Activated CD4-positive, alpha-beta memory T cell treated with anti-CD3 and anti-CD28 coated beads for 36 hours (primary cell): ENCODE measurements at places on chromosomes 7 and 10. TPM values are rescaled to one million over a fixed set of nuclear protein-coding genes. Genes with fewer than 3 reads are reported as not detected.

The DLX5 gene
- not detected for total RNA-seq

The ANKRD61 gene
- total RNA-seq: 0.33 TPM

The ST7 gene
- total RNA-seq: 5.7 TPM

DNA sequence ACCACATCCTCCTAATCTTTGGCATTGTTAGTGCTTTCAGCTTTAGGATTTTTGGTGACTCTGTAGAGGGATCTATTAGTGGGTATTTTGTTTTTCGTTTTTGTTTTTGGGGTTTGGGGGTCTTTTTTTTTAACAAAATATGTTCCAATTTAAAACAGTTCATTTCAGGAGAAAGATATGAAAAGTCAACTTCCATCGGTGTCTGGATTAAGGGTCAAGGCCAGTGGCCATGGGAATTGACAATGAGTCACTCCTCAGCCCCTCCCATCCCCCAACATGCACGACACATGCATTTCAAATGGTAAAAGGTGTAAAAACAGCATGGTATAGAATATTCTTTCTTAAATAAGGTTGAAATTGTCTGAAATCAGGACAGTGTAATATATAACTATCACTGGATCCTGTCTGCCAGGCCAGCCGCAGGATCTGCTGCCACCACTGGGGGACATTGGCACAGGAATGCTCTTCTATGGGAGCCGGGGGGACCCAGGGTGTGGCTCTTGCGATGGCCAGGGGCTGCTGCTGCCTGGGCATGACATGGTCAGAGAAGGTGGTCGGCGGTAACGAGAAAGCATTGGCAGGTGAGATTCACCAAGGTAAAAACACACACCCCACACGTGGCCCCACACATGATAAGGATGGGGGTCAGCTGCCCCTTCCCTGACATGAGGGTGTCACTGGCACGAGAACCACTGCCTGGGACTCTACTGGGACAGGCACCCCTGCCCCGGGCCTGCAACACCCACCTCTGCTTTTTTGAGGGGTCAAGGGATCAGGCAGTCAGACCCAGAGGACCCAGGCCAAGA, 126.2 kb upstream of the KCTD7 start:
- DNase-seq: no peak

GRCh38 chr7:101167645-101168411, 2.5 kb upstream of the VGF start:
- DNase-seq: no peak

DNA sequence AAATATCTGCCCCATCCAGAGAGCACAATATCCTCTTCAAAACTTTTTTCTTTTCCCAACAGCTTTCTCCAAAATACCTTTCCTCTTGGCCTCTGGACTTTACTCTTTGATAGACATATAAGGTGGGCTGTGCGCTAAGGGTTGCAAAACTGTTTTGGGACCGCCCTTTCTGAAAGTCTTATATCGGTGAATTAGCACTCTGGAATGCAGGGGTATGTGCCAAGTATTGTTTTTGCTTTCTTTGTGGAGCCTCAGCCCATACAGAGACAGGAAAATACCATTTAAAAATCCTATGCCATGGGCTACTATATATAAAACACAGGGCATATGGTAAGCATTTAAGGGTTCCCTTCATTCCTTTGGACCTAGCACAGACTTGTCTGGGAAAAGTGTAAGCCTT, 37.7 kb downstream of the PPP1R17 start:
- DNase-seq: no peak

DNA sequence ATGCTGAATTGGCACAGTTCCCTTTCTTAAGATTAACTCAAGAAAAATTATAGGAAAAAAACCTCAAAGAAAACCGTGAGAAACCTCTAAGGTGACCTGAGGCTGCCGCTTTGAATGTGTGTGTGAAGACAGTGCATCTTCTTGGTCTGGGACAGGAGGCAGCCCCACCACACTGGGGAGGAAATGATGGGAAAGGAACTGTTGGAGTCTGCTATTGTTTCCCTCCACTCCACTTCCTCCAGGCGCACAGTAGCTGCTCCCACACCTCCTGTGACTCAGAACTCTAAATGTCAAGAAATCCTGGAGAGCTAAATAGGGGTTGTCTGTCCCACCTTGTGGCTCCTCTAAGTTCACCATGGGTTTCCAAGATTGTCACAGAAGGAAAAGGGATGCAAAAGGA, 179.4 kb downstream of the PDE1C start:
- DNase-seq: no peak

DNA sequence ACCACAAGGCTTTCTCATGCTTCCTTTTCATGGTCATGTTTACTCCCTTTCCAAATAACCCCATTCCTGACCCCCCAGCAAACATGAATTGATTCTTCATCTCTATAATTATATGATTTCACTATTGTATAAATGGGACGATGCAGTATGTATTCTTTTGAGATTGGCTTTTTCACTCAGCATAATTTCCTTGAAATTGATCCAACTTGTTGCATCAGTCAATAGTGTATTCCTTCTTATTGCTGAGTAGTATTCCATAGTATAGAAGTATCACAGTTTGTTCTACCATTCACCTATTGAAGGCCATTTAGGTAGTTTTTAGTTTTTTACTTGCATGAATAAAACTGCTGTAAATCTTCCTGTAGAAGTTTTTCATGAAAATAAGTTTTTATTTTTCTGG, 264.7 kb downstream of the BAMBI start:
- DNase-seq: no peak

The IDI2 gene
- total RNA-seq: not detected

The GPR22 gene
- total RNA-seq: not detected

The C10orf62 gene
- not detected for total RNA-seq

The LIPJ gene
- total RNA-seq: not detected

The CYP2E1 gene
- total RNA-seq: 0.86 TPM

- no peak for DNase-seq
Measured at GRCh38 chr7:44754802-44755697, 6.4 kb downstream of the ZMIZ2 start.

- no peak for DNase-seq
Measured at GRCh38 chr7:85525676-85526075, 338.8 kb upstream of the SEMA3D start.

The ACHE gene
- not detected for total RNA-seq

DNA sequence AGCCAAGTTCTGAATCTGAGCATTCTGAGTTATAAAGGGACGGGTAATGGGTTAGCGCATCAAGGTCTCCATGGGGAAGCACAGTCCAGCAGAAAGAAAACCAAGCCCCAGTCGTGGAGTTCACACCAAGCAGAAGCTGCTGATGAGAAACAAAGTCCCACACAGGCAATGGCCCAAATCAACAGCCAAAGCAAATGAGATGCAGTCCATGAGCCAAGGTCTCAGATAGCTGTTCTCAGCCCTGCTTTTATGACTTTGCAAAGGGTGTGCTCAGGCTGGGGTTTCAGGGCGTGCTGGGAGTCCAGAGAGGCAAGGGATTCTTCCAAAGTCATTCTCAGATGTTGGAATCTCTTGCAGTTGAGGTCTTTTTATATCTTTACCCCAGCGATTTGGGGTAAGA, 32.0 kb downstream of the THNSL1 start:
- DNase-seq: no peak

DNA sequence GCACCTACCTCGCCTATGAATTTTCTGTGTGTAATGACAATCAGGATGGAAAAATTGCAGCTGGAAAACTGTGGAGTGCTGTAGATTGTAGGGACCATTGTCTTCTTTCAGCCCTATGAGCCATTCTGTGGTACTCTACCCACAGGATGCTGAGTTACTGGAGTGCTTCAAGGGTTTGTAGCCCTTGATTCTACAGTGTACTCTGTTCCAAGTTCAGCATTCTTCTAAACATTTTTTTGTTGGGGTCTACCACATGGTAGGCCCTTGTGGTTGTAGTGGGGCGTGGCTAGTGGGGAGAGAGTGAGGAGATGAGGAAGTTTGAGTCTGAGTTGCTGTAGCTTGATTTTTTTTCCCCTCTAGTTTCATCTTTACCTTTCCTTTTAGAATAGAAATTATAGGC, 33.5 kb downstream of the REEP3 start:
- DNase-seq: peak; percentile 24

GRCh38 chr7:20543500-20543899, 72.0 kb upstream of the ABCB5 start:
- DNase-seq: no peak

DNA sequence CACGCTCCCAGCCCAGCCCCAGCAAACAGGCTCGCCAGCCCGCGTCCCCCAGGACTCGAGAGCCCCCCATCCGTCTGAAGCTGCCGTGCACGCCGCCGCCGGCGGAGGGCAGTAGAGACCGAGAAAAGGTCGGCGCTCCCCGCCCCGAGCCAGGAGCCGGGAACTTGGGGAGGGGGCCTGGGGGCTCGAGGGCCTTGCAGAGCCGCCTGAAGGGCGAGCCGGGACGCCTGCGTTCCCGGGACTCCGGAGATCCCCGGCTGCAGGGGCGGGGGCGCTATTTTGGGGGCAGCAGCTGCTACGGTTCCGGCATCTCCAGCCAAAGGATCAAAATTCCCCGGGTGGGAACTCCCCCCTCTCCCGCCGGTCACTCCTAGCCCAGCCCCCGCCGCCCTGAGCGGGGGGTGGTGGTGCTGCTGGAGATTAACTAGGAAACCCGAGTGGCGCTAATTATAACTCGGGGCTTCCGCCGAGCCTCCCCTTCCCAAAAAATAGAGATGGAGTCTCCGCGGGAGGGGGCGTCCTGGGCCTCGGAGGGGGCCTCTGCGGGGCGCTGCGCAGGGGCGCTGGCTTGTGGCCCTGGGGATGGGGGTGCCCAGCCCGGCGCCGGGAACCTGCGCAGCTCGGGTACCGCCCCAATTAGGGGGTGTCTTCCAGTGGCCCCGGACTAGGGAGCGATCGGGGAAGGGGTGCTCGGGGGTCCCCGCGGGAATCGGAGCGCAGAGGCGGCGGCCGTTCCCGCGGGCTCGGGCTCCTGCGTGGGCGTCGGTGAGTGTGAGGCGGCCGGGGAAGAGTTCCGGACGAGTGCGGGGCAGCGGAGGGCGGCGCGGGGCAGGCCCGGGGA, 608 bp downstream of the ACHE start:
- DNase-seq: peak; percentile 60

GRCh38 chr10:6871128-6871527, 291.1 kb upstream of the PRKCQ start:
- DNase-seq: no peak

The SLC18A3 gene
- not detected for total RNA-seq

GRCh38 chr10:114956466-114956865, 18.5 kb downstream of the TRUB1 start:
- no peak for DNase-seq

- no peak for DNase-seq
Measured at GRCh38 chr10:34250722-34251121, 564.4 kb downstream of the PARD3 start.

The AVPI1 gene
- 2.1 TPM for total RNA-seq

The GNGT1 gene
- total RNA-seq: not detected

DNA sequence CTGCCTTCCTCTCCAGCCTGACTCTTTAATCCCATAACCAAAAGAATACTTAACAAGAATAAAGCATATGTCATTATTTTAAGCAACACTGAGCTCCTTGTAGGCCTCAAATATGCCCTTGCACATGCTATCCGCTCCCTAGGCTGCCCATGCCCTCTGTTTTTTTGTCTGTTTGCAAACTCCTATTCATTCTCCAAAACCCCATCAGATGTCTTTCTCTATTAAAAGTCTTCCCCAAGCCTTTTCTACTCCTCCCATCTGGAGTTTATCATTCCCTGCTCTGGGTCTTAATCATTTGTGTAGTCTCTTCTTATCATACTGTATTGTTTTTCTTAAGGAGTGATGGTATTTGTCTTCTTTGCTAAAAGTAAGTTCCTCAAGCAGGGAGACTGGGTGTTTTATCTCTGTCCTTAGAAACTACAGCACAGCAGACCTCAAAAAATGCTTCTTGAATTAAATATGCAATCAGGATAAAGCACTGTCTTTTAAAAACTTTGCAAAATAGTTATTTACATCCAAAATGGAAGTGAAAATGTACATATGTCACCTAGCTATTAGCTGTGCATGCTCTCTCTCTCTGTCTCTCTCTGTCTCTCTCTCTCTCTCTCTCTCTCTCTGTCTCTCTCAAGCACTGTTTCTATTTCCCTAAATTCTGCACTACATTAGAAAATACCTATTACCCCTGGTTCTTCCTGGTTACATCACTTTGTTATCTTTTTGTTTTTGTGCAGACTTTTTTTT, 56.5 kb upstream of the OPALIN start:
- no peak for DNase-seq

The NPVF gene
- total RNA-seq: not detected

The CTBP2 gene
- total RNA-seq: 0.27 TPM

DNA sequence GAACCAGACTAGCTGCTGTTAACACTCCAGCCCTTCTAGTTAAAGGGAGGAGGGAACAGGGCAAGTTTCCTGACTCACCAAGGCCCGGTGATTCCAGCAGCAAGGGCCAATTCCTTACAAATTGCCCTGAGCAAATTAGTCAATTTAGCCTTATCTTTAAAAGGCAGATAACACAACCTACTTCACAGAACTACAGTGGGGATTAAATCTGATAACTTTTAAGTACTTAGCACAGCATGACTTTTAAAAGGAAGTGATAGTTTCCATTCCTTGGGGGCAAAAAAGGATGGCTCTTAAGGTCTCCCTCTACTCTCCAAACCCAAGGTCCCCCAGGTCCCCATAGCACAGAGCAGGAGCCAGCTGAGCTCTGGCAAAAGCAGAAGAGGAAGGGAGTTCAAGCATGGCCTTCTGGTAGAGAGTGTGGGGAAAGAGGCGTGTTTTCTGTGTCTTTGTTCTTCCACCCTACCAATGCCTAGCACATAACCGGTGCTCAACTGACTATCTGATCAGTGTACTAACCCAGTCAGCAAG, 4.0 kb downstream of the CDCA7L start:
- DNase-seq: no peak

GRCh38 chr7:19061331-19061730, 56.1 kb downstream of the TWIST1 start:
- DNase-seq: no peak

GRCh38 chr10:69703256-69703655, 73.2 kb downstream of the FAM241B start:
- DNase-seq: no peak

The UCN3 gene
- not detected for total RNA-seq

- no peak for DNase-seq
Measured at GRCh38 chr10:56551037-56551436, 190.0 kb upstream of the ZWINT start.

The ABCB8 gene
- 48.4 TPM for total RNA-seq

- no peak for DNase-seq
Measured at GRCh38 chr10:11336722-11337162, 274.7 kb downstream of the USP6NL start.

DNA sequence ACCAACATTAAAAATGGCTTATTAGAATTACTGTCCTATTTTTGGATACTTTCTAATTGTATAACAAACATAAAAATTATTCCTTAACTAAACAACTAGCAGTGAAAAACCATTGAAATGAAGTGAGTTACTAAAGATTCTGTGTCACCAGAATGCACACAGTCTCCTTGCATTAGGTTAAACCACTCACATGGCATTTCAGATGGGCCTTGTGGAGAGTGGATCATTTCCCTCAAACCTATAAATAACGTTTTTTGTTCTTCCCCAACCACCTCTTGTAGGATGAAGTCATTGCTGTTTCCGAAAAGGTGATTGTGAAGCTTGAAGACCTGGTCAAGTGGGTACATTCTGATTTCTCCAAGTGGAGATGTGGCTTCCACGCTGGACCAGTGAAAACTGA, 38.4 kb downstream of the ARID5B start:
- no peak for DNase-seq

The LGI1 gene
- not detected for total RNA-seq

The DHTKD1 gene
- total RNA-seq: 16.2 TPM

The FGL2 gene
- total RNA-seq: 0.55 TPM
